Kidney capillary endothelial cell (primary cell): ENCODE measurements at places on chromosomes 5 and 9.

DNA sequence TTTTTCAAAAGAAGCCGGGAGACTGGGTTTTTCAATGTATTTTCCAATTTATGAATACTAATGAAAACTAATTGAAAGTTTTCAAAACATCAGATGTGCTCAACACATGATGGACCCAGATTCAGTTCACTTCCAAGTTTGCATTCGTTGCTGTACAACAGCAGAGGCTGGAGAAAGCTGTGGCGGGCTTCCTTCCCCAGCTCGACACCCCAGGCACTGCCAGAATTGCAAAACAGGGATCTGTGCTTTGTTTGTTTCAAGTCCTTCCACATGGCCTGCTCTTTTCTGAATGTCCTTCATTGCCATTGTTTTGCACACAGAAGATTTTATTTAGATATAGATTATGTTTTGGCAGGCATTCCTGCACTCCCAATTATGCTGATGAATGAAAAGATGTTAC is 30.3 kb upstream of the INSYN2B start:
- DNase-seq: no peak

DNA sequence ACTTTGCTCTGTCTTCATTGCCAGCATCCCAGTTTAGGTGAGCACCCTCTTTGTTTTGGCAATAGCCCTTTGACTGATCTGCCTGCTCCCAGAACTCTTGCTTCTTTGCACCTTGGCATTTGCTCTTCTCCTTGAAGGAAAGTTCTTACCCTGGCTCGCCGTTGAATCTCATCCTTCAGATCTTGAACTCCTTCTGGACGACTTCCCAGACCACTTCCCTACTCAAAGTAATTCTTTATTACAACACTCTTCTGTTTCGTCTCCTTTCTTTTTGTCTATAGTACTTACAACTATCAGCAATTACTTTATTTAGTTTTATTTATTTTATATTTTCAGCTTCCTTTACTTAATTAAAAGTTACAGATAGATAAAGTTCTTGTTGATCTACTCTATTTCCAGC is 1510.1 kb downstream of the MAT2B start:
- no peak for DNase-seq

DNA sequence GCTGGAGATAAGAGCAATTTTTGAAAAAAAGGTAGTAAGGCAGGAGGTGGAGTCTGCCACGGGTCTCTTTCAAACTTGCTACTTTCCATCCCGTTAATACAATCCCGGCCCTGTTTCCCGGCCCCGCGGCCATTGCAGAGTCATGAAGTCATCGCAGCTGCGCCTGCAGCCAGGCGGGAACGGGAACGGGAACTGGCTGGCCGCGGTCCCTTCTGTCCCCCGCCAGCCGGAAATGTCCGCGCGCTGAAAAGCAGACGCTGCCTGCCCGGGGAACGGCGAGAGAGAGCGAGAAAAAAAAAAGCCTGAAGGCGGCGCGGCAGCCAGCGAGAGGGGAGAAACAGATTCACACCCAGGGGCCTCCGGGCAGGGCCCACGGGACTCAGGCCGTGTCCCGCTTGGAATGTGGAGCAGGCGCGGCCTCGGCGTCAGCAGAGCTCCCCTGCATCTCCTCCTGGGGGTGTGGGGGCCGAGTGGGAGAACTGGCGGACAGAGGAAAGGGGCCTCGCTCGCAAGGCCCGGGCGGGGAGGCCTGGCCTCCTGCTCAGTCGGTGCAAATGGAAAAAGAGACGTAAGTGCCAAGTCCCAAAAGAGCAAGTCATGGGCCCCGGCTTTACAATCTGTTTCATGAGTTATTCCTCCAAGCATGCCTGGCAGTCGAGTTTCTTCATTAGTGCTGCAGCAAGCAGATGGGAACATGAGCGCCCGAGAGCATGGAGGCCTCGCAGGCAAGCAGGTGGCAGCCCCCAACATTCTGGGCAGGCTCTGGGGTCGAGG is 201.2 kb upstream of the GAS1 start:
- peak; percentile 61 for DNase-seq

DNA sequence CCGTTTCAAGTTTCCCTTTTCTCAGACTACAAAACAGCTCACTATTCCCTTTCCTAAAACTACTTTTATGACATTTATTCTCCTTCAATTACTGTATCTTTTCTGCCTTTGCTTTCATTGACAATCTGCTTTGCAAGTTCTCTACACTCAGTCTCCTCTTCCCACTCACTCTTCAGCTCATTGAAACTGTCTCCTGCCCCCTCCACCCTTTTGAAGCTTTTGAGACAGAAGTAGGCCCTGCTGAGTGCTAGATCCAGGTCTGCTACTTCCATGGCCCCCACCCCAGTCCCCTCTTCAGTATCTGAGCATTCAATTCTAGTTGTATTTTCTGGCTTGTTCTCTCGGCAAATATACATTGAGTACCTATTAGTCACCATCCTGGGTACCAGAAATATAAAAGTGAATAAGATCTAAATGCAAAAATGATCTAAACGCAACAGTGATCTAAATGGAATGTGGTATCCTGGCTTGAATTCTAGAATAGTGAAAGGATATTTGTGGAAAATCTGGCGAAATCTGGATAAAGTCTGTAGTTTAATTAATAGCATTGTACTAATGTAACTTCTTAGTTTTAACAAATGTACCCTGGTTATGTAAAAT is 58.4 kb downstream of the OR2K2 start:
- DNase-seq: no peak

- DNase-seq: no peak
Observed at GRCh38 chr9:112548836-112549595, 62.4 kb downstream of the KIAA1958 start.

GRCh38 chr5:50653946-50654345 is 12.5 kb upstream of the PARP8 start:
- no peak for DNase-seq

GRCh38 chr9:36188212-36188611 is 2.5 kb upstream of the CLTA start:
- no peak for DNase-seq

- DNase-seq: no peak
Observed at GRCh38 chr9:88781628-88782391, 209.5 kb upstream of the S1PR3 start.

GRCh38 chr5:101531026-101531425 is 627.9 kb upstream of the ST8SIA4 start:
- DNase-seq: no peak

GRCh38 chr5:170312666-170313065 is 15.1 kb upstream of the LCP2 start:
- DNase-seq: peak; percentile 87

DNA sequence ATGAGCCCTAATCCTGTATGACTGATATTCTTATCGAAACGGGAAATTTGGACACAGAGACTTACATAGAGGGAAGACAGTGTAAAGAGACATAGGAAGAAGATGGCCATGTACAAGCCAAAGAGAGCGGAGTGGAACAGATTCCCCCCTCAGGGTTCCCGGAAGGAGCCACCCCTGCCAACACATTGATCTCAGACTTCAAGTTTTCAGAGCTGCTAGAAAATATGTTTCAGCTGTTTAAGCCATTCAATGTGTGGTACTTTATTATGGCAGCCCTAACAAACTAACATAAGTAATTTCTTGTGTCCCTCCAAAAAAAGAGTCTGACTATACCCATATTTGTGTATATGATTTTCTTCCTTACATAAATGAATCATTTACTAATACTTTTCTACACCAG is 128.0 kb upstream of the STC2 start:
- DNase-seq: no peak
